ENCODE measurements at places on chromosomes 5 and 9.

GRCh38 chr9:101469026-101469425 lies 33.5 kb upstream of the ALDOB start:
- no peak for DNase-seq

DNA sequence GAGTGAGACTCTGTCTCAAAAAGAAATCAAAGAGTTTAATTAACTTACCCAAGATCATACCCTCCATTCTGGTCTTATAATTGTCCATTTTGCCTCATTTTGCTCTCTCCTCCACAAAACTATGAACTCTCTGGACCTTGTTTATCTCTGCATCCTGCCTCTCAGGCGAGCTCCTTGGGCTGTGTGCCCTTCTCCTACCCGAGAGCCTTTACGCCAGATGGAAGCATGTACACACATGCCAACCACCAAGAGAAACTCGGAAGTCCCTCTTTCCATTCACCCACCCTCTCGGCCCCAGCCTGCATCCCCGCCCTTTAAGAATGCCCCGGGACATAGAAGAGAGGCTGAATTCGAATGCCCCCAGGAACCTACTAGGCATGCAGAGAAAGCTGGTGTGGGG lies 25.9 kb downstream of the CPLX2 start:
- DNase-seq = no peak

DNA sequence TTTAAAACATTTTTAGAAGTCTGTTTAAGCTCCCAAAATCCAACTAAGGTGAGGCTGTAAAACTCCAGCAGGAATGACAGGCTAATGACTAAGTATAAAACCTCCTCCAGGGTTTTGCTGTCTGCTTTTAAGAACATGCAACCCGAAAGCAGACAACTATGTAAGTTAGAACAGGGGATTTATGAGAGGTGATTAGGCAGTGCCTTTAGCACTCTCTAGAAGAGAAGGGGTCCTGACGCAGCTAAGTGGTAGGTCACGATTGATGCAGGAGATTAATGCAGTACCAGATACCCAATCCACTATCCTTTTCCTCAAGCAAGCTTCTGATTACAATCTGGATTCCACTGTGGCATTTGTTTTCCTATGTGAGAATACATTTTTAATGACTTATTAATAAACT lies 25.9 kb downstream of the HOMER1 start:
- DNase-seq = no peak

GRCh38 chr9:98774746-98775145 lies 21.6 kb downstream of the ANKS6 start:
- DNase-seq = no peak

GRCh38 chr9:116280529-116280928 lies 126.9 kb downstream of the PAPPA start:
- no peak for DNase-seq

GRCh38 chr5:152092580-152092979 lies 167.9 kb upstream of the GLRA1 start:
- no peak for DNase-seq

- no peak for DNase-seq
Measured at GRCh38 chr5:61784341-61784740, 452.3 kb downstream of the ZSWIM6 start.

GRCh38 chr5:86546044-86546443 lies 71.7 kb upstream of the COX7C start:
- no peak for DNase-seq

GRCh38 chr5:1004461-1005248 lies 3.9 kb upstream of the NKD2 start:
- no peak for DNase-seq

GRCh38 chr9:110317911-110318310 lies 19.8 kb downstream of the TXNDC8 start:
- DNase-seq = no peak

DNA sequence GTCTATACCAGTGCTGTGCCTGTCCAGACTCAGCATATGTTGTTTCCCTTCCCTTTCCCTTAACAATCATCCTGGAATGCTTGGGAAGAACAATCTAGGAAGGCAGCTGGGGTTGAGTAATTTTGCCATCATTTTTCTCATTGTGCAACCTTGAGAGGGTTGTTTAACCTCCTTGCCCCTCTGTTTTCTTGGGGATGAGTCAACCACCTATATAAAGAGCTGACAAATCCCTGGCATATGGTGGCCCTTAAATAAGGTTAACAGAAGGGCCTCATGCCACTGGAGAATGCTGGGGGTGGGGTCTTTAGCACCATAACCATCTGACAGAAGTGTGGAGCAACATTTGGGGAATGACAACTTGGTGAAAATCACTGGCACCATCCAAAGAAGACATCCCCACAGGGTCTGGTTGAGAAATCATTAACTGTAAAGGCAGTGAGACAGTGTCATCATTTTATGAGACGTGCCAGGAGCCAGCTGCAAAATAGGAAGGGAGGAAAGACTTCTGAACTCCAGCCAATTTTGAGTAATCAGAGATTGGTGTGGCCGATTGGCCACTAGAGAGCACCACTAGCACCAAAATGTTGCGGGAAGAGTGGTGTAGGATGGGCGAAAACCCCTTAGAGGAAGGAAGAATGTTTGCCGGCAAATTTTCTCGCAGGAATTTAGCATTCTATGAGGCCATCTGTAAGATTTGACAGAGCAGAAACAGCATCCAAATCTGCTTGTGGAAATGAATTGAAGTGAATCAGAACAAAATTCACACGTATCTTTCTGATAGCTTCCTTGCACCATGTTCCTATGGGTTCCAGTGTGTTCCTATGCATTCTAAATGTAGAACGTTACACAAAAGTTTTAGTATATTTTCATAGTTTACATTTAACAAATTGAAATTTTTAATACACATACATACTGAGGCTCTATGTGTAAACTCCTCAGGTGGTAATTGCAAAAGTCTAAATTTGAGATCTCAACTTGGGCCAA lies 113.8 kb downstream of the MSX2 start:
- DNase-seq = no peak

DNA sequence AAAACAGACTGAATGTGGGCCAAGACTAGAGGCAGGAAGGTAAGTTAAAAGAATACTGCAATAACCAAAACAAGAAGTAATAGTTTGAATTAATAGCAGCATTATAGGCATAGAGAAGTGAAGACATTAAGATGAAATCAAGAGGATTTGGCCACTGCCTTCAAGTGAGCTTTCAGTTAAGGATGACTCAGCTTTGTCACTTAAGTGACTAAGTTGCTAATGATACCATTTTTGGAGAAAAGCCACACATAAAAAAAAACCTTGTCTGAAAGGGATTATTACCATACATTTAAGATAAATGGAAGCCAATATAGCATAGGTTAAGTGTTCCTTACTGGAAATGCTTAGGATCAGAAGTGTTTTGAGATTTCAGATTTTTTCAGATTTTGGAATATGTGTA lies 57.0 kb downstream of the ECPAS start:
- no peak for DNase-seq

- no peak for DNase-seq
Measured at GRCh38 chr5:65749956-65750355, 28.0 kb downstream of the NLN start.

DNA sequence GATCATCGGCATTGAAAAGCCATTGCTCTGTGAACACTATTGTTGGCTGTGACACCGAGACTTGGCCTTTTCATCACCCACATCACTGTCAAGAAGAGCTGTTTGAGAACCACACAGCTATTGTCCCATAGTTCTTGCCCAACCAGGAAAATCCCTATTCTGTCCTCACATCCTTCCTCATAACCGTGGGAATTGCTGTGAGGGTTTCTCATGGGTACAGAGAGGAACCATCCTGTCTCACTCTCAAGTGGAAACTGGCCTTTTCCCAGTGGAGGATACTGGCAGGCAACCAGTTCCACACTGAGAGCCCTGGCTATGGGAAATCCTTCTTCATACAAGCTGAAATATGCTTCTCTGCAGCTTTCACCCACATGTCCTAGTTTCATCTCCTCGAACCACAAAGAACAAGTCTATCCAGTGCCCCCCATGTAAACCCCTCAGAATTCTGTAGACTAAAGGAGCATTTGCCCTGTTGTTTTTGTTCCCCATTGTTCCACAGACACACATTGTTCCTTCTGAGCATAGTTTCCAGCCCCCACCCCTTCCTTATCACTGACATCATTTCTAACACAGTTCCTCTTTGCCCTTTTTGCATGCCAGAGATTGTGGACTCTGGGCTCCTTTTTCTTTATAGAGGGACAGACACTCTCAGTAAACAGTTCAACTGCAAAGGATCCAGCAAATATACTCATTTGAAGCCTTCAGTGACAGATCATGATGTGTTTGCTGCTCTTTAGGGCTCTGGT lies 57.8 kb upstream of the C5orf46 start:
- DNase-seq = no peak

- DNase-seq = no peak
Measured at GRCh38 chr5:4941957-4942830, 197.9 kb upstream of the ADAMTS16 start.

- no peak for DNase-seq
Measured at GRCh38 chr5:135218486-135218755, 180.6 kb downstream of the MACROH2A1 start.

DNA sequence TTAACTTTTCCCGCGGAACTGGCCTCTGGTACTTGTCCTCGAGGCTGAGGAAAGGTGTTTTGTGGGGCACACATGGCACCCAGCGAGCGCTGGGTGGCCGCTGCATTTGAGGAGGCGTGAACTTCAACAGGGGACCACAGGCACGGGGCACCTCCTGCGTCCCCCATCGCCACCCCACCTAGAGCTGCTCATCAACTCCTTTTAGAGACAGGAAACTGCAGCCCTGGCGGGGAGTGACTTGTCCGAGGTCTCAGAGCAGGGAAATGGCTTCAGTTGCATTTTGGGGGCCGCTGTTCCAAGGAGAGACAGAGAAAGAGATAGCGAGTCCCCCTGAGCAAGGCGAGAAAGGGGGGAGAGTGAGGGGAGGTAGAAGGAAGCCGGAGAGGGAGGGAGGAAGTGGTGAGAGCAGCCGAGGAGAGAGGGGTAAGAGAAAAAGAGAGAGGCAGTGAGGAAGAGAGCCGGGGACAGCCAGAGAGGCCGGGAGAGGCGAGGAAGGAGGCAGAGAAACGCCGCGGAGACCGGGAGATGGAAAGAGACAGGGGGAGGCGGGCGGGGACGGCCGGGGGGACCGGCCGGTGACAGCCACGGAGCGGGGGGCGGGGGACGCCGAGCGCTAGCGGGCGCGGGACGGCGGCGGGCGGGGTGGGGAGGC lies 12.5 kb upstream of the LHX2 start:
- no peak for DNase-seq

All from NCI-H1436 (cell line).